ENCODE measurements at places on chromosomes 1 and 21.

DNA sequence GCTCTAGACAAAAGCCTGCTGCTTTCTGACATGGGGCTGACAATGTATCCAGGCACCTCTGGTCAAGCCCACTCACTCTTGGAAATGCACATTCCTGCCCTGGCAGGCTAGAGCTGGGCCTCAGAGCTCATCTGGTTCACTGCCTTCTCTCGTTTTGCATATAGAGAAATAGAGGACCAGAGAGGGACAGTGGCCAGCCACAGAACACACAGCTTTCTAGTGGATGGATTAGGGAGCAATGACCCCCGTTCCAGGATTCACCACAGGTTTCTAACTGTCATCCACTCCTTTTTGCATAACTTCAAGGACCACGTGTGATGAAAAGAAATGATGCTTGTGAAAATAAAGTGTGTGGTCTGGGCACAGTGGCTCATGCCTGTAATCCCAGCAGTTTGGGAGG is 129.6 kb upstream of the IGSF21 start:
- DNase-seq, result no peak

DNA sequence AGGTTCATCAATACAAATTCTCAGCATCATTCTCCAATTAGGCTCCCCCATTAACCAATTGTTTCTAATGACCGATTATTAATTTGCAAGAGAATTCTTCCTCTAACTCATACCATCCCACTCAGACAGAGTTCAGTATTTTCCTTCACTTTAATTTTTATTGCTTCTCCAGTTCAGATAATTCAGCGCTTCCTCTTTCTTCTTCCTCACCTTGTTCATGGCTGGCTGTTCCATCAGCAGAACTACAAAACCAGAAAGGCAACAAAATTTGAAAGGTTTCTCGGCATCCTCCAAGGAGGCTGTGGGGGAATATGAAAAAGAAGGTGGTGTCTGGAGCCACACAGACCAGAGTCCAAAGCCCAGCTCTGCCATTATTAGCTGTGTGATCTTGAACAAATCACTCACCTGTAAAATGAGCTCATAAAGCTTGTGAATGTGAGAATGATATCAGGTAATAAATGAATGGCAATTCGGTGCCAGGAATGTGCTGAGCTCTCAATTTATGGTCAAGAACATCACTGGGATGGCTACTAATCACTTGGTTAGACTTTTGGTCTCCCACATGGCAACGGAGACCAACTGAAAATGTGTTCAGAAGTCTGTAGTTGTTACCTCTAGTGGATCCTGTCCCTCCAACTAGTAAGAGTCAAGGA is 11.7 kb upstream of the ZNF436 start:
- DNase-seq, result no peak

- no peak for DNase-seq
Observed at GRCh38 chr1:24652382-24652781, 9.3 kb downstream of the SRRM1 start.

GRCh38 chr1:39501666-39502065 is 10.2 kb downstream of the BMP8A start:
- peak; percentile 73 for DNase-seq

DNA sequence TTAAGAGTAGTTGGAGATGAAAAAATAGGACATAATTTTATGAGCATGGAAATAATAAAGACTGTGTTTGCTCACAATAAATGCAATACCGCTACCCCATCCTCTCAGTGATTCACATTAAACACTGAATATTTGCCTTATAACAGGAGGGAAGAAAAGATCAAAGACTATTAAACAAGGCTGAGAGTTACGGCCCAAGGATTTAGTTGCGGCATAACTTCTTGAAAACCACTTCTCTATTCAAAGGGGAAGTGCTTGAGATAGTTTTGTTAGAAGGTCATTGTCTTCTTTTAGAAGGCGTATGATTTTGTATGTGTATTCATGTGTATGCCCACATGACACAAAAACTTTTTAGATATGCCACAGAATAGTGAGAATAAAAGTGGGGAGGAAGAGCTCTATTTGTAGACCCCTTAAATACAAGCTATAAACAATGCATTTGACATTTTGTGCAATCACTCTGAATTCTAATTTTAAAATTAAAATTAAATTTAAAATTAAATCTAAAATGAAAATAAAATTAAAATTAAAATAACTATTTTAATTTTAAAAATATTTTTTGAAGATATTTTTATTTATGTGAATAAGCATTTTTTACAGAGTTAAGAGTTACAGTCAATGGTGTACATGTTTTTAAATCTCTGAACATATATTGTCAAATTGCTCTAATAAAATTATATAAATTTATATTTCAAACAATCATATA is 986.6 kb upstream of the ADAMTS5 start:
- no peak for DNase-seq

DNA sequence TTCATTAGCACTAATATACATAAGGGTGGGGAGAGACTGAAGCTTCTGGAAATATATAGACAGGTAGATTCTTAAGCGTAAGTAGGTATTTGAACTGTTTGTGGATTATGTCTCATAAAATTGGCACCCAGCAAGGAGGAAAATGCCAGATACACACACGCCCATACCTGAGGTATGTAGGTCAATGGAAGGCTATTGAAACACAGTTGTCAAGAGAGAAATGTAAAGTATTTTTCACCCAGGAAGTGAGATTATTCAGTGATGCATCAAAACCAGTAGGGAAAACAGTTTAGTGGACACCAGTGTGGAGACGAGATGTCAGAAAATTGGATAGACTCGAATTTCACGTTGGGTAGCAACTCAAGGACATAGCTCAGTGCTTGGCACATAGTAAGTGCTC is 4.7 kb upstream of the RSPH1 start:
- no peak for DNase-seq

GRCh38 chr1:87786861-87787545 is 458.3 kb downstream of the LMO4 start:
- no peak for DNase-seq

DNA sequence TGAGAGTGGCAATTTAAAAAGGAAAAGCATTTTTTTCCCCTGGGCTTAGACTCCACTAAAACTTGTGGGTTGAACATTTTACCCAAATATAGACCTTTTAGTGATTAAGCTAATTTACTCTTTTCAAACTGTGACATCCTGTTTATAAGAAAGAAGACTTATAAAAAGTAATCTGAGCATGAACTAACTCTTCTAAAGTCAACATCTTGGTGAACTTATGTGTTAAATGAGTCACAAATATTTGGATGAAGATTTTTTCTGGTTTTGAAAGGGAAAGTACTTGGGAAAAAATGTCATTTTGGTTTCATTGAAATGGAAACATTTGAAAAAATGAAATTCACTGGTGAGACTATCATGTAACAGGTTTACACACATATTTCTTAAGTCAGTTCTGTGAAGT is 109.8 kb downstream of the KCNK2 start:
- peak; percentile 24 for DNase-seq

DNA sequence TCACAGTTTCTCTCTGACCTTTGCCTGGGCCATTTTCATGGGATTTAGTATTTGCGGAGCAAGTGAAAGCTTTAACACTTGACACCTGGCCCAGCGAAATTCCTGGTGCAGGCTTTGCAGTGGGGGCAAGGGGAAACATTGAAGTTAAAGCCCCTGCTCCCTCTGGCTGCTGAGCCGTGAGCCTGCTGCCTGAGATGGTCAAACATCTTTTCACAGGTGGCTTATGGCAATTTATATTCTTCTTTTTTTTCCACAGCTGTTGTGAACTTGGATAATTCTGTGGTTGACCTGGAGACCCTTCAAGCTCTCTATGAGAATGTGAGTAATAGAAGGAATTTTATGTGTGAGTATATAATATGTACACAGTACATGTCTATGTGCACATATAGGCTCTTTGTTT is 202.9 kb downstream of the FMN2 start:
- no peak for DNase-seq

- no peak for DNase-seq
Observed at GRCh38 chr1:159936273-159936904, 9.0 kb downstream of the IGSF9 start.

Data from HS-5 (cell line).